ENCODE measurements at places on chromosomes 11 and 22.
A peak's percentile ranks its signal among the peaks of the same experiment; 100 is the strongest.

- no peak for DNase-seq
Measured at GRCh38 chr11:123137431-123138224, 57.4 kb downstream of the CLMP start.

DNA sequence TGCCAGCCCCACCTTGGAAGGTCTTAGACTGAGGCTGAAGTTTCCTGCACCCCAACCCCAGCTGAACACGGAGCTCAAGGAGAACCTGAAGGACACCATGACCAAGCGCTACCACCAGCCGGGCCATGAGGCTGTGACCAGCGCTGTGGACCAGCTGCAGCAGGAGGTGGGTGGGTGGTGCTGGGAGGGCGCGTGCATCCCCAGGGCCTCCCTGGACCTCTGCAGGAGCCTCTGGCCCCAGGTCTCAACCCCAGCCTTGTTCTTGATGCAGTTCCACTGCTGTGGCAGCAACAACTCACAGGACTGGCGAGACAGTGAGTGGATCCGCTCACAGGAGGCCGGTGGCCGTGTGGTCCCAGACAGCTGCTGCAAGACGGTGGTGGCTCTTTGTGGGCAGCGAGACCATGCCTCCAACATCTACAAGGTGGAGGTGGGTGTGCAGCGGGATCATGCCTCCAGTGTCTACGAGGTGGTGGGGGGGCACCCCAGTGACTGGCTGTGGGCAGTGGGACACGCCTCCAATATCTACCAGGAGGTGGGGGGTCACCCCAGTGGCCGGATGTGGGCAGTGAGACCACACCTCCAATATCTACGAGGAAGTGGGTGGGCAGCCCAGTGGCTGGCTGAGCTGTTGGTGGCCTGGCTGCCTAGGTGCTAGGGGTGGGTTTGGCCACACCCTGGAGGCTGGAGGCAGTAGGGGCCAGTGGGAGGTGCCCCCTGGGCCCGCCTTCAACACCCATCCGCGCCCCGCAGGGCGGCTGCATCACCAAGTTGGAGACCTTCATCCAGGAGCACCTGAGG is 4.6 kb downstream of the CD151 start:
- no peak for DNase-seq

GRCh38 chr11:121683791-121684190 is 231.0 kb upstream of the SORL1-AS1 start:
- no peak for DNase-seq

GRCh38 chr11:105713696-105714095 is 103.8 kb downstream of the GRIA4 start:
- no peak for DNase-seq

GRCh38 chr11:65293909-65294381 is 20.7 kb upstream of the CDC42EP2 start:
- no peak for DNase-seq

GRCh38 chr11:133519560-133519959 is 12.7 kb downstream of the OPCML start:
- DNase-seq, result no peak

GRCh38 chr22:41920271-41920976 is 5.5 kb upstream of the SHISA8 start:
- DNase-seq, result no peak

- no peak for DNase-seq
Measured at GRCh38 chr11:121520243-121521144, 67.7 kb upstream of the SORL1-AS1 start.

- no peak for DNase-seq
Measured at GRCh38 chr11:85740481-85741400, 54.7 kb upstream of the CCDC89 start.

- no peak for DNase-seq
Measured at GRCh38 chr11:78801161-78801884, 226.7 kb upstream of the NARS2 start.

DNA sequence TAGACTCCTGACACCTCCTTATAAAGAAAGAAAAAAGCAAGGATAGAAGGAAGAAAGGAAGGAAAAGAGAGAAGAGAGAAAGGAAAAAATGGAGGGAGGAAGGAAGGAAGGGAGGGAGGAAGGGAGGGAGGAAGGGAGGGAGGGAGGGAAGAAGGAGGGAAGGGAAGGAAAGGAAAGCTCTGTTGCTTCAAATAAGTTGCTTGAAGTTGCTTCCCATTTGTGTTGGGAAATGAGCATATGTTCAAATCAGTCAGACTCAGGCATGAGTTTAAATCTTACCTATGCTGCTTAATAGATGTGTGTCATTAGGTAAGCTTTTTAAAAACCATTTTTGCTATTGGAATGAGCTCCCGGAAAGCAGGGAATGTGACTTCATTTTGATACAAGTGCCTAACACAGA is 6.6 kb upstream of the GAS2 start:
- DNase-seq, result no peak

DNA sequence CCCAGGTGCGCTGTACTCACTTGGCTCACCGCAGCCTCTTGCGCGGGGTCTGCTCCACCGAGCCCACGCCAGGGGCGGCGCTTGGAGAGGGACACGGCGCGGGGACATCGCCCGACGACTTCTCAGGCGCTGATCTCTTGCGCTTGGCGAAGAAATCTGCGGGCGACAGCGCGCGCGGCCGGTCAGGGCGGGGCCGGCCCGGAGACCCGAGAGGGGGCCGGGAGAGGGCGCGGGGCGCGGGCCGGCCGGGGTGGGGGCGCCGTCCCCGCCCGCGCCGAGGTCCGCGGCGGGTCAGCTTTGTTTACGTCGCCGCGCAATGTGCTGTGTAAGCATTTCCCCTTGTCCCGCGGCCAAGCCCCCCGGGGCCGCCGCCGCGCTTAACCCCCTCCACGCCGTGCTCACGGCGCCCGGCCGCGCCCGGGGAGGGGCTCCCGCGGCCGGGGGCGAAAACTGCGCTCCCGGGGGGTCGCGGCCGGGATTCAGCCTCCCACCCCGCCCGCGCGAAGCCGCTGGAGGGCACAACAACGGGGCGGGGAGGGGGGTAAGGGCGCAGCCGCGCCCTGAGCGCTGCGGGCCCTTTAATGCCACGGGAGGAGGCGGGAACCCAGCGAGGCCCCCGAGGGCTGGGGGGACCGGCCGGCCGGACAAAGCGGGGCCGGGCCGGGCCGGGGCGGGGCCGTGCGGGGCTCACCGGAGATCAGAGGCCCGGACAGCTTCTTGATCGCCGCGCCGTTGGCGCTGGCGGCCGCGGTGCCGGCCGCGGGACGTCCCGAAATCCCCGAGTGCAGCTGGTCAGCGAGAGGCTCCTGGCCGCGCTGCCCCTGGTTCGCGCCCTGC is 1.4 kb downstream of the CDKN1C start:
- no peak for DNase-seq

DNA sequence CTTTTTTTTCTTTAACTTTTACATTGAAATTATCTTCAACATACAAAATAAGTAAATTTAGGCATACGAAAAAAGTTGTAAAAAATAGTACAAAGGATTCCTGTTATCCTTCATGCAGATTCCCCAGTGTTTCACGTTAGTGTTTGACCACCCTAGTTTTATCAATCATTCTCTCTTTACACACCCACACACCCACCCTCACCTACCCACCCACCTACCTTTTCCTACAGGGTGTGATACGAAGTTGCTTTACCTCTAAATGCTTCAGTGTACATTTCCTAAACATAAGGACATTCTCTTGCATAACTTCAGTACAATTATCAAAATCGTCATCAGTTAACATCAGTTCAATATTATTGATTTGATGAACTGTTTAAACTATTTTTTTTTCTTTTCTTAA is 37.0 kb downstream of the HIPK3 start:
- no peak for DNase-seq

DNA sequence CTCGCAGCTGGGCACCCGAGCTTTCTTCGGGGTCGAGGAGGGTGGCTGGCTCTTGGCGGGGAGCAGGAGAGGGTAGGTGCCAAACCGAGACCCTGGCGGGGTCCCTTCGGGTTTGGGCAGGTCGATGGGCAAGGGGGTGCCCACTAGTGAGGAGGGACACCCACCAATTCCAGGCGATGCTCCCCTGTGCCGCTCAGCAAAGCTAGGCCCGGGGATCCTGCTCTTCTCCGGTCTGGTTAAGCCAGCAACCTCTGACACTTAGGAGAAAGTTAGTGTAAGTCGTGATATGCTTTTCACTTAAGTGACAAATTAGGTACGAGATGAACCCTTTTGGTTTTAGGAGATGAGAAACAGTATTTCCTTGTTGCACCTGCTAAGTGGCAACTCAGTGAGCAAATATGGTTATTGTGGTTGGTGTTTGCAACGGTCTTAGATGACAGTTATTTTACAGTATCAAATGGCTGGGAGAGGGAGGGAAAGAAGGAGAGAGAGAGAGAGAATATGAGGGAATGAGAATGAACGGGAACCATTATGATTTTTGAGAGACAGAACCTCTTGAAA is 565 bp downstream of the NUCB2 start:
- peak; percentile 8 for DNase-seq

- no peak for DNase-seq
Measured at GRCh38 chr11:46513934-46514342, 79.9 kb downstream of the AMBRA1 start.

DNA sequence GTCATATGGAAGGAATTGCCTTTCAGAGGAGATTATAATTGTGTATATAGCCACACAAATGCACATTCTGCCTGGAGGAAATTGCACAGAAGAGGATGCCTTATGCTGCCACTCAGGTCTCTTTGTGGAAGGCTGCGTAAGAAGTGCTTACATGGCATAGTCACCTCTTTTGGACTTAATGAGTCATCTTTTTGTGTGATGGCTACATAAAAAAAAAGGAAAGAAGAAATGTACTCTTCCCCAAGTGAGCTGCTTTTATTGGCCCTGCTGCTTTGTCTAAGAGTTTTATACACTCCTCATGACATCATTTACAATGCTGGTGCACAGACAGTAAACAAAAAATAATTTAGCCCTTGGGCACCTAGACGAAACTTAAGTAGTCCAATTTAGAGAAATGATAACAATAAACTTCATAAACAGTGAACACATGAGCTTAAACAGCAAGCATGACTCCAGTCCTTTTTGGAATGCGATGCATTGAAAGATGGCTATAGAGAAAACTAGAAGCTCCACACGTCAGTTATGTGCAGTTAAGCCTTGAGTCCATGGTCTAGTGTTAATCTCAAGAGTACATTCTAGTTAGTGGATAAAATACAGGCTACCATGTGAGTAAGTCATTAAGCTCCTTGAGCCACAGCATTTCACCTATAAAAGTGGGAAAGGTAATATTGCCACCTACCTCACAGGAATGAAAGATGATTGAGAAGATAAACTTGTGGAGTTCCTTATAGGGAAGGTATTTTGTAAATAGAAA is 12.0 kb downstream of the CSTPP1 start:
- no peak for DNase-seq

- DNase-seq, result no peak
Measured at GRCh38 chr11:128346804-128347203, 240.6 kb downstream of the ETS1 start.

DNA sequence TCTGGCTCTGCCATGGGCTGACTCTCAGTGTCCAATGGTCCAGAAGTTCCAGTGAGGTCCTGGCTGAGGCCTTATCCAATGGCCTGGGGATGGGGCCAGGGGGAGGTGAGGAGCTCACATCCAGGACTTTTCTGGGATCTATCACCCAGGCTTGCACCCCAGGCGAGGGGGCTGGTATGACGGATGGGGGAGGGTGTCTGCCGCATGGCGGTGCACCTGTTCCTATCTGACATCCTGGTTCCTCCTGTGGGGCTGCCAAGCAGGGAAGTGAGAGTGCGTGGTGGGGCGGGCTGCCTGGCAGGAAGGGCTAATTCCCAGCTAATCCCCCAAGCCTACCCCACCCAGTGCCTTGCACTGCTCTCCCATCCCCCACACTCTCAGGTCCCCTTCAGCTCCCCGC is 102.1 kb downstream of the NECTIN1 start:
- no peak for DNase-seq

- no peak for DNase-seq
Measured at GRCh38 chr11:60923326-60923725, 934 bp upstream of the TMEM132A start.

GRCh38 chr11:130783323-130783722 is 133.0 kb downstream of the SNX19 start:
- no peak for DNase-seq

GRCh38 chr11:134120921-134121526 is 52.2 kb downstream of the JAM3 start:
- DNase-seq, result no peak

DNA sequence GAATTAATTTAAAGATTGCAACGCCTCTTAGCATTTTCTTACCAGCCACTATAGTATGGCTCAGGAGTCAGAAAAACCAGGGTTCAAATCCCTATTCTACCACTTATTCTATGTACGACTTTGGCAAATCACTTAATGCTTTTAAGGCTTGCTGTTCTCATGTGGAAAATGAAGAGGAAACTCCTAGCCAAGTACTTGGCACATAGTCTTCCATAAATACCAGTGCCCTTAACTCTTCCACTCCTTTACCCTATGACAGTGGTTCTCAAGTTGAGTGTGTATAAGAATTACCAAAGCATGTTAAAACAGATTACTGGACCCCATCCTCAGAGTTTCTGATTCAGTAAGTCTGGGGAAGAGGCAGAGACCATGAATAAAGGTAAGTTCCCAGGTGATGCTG is 107.6 kb downstream of the RBFOX2 start:
- no peak for DNase-seq

- no peak for DNase-seq
Measured at GRCh38 chr11:57521116-57521515, 5.6 kb upstream of the SLC43A1 start.

GRCh38 chr22:38843657-38844314 is at the start of gene NPTXR:
TSS of gene NPTXR (minus strand) at chr22:38844028.
- no peak for DNase-seq

GRCh38 chr11:33892906-33893594 is 1.2 kb upstream of the LMO2 start:
- DNase-seq, result no peak

GRCh38 chr11:120335556-120335907 is 681 bp upstream of the ARHGEF12 start:
- DNase-seq, result no peak

DNA sequence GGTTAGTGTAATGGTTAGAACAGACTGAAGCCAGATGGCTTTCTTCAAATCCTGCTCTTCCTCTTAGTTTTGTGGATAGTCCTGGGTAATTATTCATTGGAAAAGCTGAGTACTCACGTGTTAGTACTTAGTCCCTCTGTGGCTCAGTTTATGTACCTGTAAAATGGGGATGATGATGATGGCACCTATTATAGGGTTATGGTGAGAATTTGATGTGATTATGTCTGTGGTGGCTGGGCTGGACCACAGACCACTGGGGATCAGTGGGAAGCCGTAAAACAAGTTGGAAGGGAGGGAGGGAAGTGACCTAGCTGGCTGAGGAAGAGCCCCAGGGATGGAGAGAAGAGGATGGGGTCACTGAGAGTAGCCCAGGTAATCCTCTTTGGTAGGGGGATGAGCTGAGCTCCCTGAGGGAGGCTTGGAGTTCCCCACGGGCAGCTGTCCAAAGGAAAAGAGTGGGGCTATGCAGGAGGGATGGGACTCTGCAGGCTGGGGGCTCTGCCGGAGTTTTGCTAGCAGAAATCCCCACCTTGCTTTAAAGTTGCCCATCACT is 19.8 kb downstream of the ARHGEF17 start:
- no peak for DNase-seq

- DNase-seq, result no peak
Measured at GRCh38 chr11:121497176-121497998, 44.6 kb upstream of the SORL1-AS1 start.
